ENCODE measurements at places on chromosomes 3 and 15.
A peak's percentile ranks its signal among the peaks of the same experiment; 100 is the strongest.

GRCh38 chr3:183244981-183245476 lies 8.0 kb upstream of the B3GNT5 start:
- peaks cover 4% of the 10 kb centered on the region for H3K36me3 ChIP-seq
- peaks cover under 1% of the 10 kb centered on the region for H3K27me3 ChIP-seq
- H3K27ac ChIP-seq = no peak overlapping the region
- H3K4me1 ChIP-seq = peaks cover 11% of the 10 kb centered on the region

DNA sequence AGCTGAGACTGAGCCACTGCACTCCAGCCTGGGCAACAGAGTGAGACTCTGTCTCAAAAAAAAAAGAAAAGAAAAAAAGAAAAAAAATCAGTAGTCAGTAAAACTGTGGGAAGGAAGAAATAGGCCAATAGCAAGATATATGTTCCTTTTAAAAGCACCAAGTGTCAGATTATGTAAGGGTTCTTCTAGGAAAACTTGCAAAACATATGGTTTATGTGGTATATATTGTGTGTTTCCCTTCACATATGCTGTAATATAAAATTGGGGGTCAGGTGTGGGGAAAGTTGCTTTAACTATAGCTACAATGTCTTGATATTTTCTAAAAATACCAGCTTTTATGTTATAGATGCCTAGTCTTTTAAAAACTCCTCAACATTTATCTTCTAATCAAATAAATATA lies 64.6 kb downstream of the ESYT3 start:
- no peaks in the 10 kb centered on the region for H3K4me1 ChIP-seq
- peaks cover 23% of the 10 kb centered on the region for H3K36me3 ChIP-seq
- H3K27me3 ChIP-seq = no peaks in the 10 kb centered on the region
- no peak overlapping the region for H3K27ac ChIP-seq

DNA sequence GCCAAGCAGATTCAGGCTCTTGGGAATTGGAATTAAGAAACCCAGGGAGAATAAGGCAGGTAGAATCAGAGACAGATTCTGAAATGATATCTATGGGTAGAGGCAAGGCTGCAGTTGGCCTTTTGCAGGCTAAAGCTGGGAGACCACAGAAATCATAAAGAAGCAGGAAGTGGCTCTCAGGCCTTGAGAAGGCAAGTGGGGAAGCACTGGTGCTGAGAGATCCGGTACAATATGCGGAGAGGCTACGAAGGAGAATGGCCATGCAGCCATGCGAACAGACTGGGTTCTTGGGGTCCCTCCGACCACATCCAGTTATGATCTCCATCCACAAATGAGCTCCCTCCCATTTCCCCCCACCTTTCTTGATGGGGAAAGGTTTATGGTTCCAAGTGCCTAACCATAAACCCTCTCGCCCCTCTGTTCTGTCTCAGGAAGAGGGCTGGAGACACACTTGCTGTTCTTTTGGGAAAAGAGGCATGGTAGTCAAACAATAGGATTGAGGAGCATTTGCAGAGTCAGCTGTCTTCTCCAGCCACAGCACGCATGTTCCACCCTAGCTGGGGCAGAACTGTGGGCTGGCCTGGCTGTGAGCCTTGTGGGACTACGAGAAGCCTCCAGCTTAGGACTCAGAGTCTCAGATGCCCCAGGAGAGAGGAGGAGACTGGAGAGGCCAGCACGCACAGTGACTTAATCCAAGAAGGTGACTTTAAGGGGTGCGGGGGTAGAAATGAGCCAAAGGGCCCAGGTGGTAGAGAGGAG lies 99.6 kb downstream of the RPLP1 start:
- H3K4me1 ChIP-seq = peaks cover 5% of the 10 kb centered on the region
- no peak for DNase-seq
- H3K36me3 ChIP-seq = no peaks in the 10 kb centered on the region
- H3K27me3 ChIP-seq = peaks cover 20% of the 10 kb centered on the region
- no peak overlapping the region for H3K4me3 ChIP-seq
- H3K27ac ChIP-seq = no peak overlapping the region

- H3K36me3 ChIP-seq = no peaks in the 10 kb centered on the region
- H3K4me1 ChIP-seq = no peaks in the 10 kb centered on the region
- no peak overlapping the region for H3K4me3 ChIP-seq
- peaks cover 39% of the 10 kb centered on the region for H3K27me3 ChIP-seq
- no peak overlapping the region for H3K27ac ChIP-seq
Observed at GRCh38 chr3:43215663-43216275, 70.6 kb upstream of the SNRK start.

DNA sequence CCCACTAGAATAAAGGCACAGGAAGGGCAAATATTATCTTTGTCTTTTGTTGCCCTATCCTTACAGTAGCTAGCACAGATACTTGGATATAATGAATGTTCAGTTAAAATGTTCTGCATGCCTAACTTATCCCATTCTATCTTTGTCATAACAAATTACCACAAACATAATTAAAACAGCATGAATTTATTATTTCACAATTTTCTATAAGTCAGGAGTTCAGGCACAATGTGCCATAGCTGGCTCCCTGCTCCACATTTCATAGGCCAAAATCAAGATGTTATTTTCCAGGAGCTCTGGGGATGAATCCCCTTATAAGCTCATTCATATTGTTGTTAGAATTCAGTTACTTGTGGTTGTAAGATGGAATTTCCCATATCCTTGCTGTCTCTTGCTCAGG lies 975.5 kb downstream of the IGSF11 start:
- DNase-seq = no peak
- H3K4me3 ChIP-seq = no peak overlapping the region
- no peak overlapping the region for H3K27ac ChIP-seq
- H3K4me1 ChIP-seq = no peaks in the 10 kb centered on the region
- H3K27me3 ChIP-seq = no peaks in the 10 kb centered on the region

DNA sequence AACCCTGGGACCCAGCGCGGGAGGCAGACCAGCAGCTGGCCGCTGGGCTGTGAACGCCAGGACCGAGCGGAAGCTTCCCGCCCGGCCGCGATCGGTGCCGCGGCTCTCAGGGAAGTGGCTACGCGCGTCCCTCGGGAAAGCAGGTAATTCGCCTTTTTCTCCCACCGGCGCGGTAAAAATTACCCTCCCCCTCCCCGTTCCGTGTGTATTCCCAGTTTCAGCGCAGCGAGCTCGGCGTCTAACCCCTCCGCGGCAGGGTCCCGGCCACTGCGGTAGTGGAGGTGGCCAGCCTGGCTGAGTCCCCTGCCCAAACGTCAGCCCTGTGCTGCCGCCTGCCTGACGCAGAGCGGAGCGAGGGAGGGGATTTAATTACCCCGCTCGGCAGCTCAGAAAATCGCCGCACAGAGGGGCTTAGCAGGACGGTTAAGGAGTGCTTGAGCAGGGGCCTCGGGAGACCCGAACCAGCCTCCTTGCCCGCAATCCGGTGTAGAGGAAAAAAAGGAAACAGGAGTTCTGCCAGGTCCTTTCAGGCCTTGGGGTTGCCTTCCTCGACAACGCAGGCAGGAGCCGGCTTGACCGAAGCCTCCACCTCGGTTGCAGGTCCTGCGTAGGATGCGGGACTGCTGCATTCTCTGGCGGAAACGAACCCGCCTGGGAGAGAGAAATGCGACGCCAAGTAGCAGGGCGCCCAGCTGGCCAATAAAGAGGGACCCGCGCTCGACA lies 2.9 kb downstream of the GATA2 start:
- H3K27ac ChIP-seq = peak overlapping the region; percentile 97
- peaks cover 46% of the 10 kb centered on the region for H3K4me1 ChIP-seq
- H3K27me3 ChIP-seq = peaks cover 26% of the 10 kb centered on the region
- DNase-seq = no peak

DNA sequence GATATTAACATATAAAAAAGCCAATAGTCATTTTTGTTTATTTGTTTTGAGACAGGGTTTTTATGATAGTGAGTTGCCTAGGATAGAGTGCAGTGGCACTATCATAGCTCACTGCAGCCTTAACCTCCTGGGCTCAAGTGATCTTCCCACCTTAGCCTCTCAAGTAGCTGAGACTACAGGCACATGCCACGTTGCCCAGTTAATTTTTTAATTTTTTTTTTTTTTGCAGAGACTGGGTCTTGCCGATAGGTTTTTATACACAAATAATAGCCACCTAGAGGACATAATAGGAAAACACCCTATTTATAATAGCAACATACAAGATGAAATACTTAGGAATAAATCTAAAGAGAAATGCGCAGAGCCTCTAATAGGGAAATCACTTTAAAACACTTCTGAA lies 13.3 kb downstream of the EIF3J start:
- peaks cover 6% of the 10 kb centered on the region for H3K4me1 ChIP-seq
- H3K27ac ChIP-seq = no peak overlapping the region
- H3K27me3 ChIP-seq = no peaks in the 10 kb centered on the region
- no peak overlapping the region for H3K4me3 ChIP-seq
- peaks cover 12% of the 10 kb centered on the region for H3K36me3 ChIP-seq

DNA sequence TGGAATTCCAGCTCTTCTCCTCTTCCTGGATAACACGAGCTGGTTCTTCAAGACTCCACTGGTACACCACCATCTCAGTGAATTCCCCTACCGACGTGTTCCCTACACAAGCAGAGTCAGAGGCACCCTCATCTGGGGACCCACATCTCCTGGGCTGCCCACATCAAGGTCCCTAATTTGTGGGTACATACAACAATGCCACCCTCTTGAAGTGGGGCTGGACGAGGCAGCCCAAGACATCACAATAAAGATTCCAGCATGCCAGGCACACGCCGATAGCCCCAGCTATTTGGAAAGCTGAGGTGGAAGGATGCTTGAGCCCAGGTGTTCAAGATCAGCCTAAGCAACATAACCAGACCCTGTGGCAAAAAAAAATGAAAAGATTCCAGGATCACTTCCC lies 221.2 kb upstream of the LINGO1 start:
- H3K27ac ChIP-seq = no peak overlapping the region
- peaks cover 18% of the 10 kb centered on the region for H3K4me1 ChIP-seq
- H3K4me3 ChIP-seq = no peak overlapping the region
- peaks cover 5% of the 10 kb centered on the region for H3K36me3 ChIP-seq

GRCh38 chr15:101024706-101025500 lies 105.7 kb downstream of the LRRK1 start:
- H3K27me3 ChIP-seq = peaks cover 2% of the 10 kb centered on the region
- H3K27ac ChIP-seq = no peak overlapping the region
- H3K4me3 ChIP-seq = no peak overlapping the region
- H3K4me1 ChIP-seq = peaks cover 4% of the 10 kb centered on the region

DNA sequence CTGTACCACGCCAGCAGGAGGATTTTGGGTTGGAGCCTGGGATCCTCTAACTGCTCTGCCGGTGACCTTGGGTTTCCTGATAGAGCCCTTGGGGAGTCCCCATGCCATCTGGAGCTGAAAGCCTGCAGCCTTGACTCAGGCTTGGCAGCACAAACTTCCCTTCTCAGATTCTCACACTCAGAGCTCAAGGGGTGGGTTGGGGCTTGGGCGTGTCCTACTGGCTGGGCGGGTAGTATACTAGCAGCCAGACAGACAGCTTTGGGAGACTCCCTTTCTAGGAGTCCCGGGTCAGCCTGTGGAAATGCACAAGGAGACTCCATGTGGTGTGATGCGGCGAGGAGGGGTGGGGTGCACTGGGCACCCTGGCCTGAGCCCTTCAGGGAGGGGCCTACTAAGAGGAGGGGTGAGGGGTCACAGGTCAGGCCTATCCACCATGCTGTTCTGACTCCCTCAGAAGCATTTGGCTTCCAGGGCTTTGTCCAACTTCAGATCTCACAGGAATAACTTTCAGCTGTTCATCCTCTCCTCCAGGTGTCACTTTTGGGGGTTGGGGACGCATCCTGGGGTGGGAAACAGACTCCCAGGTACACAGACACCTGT lies 21.6 kb upstream of the PLXNA1 start:
- no peak for DNase-seq
- peaks cover 3% of the 10 kb centered on the region for H3K4me1 ChIP-seq
- peaks cover 7% of the 10 kb centered on the region for H3K36me3 ChIP-seq
- H3K27me3 ChIP-seq = peaks cover 16% of the 10 kb centered on the region

DNA sequence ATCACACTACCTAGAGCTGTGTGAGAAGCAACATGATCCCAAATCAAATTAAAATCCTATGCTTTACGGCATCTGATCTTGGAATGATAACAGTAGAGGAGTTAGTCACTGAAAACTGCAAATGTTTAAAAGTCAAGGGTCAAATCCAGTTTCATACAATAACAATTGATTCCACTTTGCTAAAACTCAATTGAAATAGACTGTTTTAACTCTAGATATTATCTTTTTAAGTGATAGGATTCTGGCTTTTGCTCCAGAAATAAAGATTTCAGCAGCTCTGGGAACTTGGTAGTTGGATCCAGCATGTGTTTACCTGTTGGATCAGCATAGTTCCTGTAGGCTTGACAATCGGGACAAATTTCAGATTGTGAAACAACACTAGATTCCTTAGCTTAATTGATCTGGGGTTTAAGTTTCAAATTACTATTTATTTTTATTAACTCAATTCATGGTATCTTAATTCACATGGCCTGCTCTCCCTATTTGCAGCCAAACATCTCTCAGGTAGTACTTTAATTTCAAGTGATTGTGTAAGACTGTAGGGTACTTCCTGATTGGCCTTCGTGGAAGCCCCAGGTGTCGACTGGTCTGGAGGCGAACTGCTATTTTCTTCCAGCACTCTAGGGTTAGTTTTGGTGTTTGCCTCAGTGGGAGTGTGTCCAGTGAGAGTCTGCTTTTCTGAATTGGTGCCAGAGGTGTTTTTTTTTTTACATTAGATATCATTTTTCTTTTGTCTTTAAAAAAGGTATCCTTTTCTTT lies 16.6 kb downstream of the NFKBIZ start:
- DNase-seq = no peak
- no peak overlapping the region for H3K4me3 ChIP-seq
- peaks cover 28% of the 10 kb centered on the region for H3K4me1 ChIP-seq
- peaks cover 9% of the 10 kb centered on the region for H3K36me3 ChIP-seq
- H3K27ac ChIP-seq = peak overlapping the region; percentile 89

DNA sequence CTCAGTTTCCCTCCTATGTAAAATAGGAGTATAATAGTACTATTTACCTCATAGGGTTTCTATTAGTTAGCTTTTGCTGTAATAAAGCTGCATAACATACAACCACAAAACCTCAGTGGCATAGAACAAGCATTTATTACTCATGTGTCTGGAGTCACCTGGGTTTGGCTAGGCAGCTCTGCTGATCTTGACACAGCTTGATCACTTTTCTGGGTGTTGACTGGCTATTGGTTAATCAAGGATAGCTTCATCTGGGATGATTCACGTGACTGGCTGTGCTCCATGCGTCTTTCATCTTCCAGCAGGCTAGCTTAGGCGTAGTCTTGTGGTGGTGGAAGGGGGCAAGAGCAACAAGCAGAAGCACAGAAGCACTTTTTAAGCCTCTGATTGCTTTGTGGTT lies 112.6 kb downstream of the SQOR start:
- H3K27me3 ChIP-seq = peaks cover 3% of the 10 kb centered on the region
- H3K27ac ChIP-seq = no peak overlapping the region
- H3K4me1 ChIP-seq = no peaks in the 10 kb centered on the region
- no peak for DNase-seq

DNA sequence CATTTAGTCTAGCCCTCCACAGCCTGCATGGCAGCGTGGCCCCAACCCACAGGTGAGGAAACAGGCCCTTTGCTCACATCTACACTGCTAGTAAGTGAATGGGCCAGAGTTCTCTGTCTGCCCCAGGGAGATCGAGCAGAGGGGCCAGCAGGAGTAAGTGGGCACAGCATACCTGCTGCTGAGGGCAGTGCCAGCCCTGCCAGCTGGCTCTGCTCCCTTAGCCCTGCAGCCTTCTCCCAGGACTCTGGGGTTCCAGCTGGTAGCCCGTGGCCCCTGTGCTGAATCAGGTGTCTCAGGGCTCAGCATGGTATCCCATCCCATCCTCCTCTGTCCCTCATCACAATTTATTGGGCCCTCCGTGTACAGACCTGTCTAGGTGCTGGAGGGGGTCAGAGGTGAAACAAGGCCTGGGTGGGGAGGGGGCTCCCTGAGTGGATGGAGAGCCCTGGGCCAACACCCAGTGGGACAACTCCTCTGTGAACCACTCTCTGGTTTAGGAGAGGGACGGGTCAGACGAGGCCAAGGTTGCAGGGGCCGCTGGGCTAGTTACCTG lies 101.8 kb downstream of the DNAJB8 start:
- H3K27ac ChIP-seq = no peak overlapping the region
- no peaks in the 10 kb centered on the region for H3K27me3 ChIP-seq
- H3K36me3 ChIP-seq = peaks cover 8% of the 10 kb centered on the region
- H3K4me3 ChIP-seq = no peak overlapping the region
- peaks cover 32% of the 10 kb centered on the region for H3K4me1 ChIP-seq

All from mesothelial cell of epicardium (in vitro differentiated cells).